Hepatic stellate cell (primary cell): ENCODE measurements at places on chromosomes 7 and 10.

GRCh38 chr10:36325815-36326214, 683.7 kb upstream of the FZD8 start:
- DNase-seq: no peak

DNA sequence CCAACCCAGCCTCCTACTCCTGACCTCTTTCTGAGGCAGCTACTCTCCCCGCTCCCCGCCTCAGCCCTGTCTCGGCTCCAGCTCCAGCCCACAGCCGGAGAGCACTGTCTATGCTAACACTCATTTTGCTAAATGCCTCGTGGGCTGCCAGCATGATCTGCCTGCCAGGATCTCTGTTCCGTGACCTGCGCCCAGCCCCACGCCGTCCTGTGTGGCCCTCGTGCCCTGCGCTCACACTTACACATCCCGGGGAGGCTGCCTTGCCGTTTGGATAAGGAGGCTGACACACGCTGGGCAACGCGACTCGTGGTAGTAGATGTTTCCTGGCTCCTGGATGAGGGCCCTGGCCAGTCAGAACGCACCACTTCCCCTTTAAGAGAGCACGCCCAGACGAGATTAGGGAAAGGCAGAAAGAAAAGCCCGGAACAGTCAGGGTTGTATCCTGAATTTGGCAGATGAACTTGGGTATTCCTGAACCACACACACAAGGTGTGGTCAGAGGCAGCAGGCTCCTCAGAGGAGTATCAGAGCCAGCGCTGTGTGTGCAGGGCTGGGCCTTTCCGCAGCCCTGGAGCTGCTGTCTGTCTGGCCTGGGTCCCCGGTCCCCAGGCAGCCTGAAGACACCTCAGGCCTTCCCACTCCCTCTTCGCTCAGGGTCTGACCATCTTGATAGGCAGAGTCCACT, 97.7 kb upstream of the EFCAB10 start:
- DNase-seq: peak; percentile 46

GRCh38 chr10:33214174-33214573, 120.3 kb downstream of the NRP1 start:
- no peak for DNase-seq

DNA sequence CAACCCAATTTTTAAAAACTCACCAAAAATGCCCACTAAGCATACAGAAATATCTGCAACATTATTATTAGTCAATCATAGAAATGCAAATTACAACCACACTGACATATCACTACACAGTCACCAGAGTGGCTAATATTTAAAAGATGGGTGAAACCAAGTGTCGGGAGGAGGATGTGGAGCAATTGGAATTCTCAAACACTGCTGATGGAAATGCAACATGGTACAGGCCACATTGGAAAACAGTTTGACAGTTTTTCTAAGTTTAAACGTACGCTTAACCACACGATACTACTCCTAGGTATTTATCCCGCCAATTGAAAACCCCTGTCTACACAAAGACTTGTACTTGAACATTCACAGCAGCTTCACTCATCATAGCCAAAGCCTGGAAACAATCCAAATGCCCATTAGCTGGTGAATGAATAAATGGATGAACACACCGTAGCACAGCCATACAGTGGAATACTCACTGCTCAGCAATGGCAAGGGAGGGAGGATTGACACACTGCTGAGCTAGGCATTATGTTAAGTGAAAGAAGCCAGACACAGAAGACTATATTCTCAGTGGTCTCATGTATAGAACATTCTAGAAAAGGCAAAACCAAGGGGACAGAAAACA, 16.3 kb downstream of the GCK start:
- DNase-seq: no peak

GRCh38 chr10:84392181-84392580, 63.8 kb downstream of the CCSER2 start:
- DNase-seq: no peak

DNA sequence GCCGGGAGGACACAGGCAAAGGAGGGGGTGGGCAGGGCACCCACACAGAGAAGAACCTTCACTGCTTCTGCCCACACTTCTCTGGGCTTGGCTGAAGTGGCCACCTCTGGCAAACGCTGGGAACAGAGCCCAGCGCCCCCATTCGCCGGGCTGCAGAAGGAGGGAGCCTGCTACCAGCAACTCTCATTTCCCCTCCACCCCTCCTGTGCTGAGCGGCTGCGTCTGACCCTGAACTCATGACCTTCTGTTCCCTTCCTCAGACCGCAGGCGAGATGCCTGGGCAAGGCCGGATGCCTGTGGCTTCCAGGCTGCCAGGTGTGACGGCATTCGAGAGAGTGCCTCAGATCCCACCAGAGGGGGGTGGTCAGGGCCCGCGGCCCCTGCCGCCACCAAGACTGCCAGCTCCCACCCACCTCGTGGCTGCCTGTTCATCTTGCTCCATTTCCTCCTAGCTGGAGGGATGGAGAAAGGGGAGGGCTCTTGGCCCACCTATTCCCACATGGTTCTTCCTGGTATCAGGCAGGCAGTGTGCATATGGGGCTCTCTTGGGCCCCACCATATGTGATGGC, 19.8 kb downstream of the DNAJB12 start:
- peak; percentile 73 for DNase-seq

GRCh38 chr10:101050208-101051069, 11.3 kb upstream of the KAZALD1 start:
- DNase-seq: peak; percentile 78

DNA sequence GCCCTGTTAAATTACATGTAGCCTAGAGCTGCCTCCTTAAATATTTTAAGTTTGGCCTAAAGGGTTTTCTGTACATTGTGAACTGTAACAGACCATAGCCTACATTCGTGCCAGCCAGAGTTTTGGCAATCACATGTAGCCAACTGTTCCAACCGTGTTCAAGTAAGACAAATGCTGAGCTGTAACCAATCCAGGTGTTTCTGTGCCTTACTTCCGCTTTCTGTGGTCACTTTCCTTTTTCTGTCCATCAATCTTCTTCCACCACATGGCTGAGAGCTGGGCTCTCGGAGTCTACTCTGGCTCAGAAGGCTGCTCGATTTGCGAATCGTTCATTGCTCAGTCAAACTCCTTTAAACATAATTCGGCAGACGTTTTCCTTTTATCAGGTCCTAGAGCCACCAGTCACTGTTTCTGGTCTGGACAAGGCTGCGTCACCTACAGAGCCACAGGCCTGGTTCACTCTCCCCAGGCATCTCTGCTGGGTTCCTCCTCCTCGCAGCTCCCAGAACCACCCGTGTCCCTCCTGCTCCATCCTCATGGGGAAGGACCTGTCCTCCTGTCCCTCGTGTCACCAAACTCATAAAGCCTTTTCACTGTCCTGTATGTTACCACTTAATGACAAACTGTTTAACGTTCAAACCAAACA, 158.0 kb upstream of the RHEB start:
- no peak for DNase-seq

GRCh38 chr7:129646369-129647021, 35.0 kb downstream of the NRF1 start:
- no peak for DNase-seq

GRCh38 chr7:28217143-28217542, 36.5 kb upstream of the JAZF1 start:
- no peak for DNase-seq

- no peak for DNase-seq
Measured at GRCh38 chr10:87603769-87604168, 55.9 kb upstream of the PAPSS2 start.

GRCh38 chr10:90018819-90019218, 317.4 kb downstream of the KIF20B start:
- DNase-seq: no peak
